SHP77 (cell line): ENCODE measurements at places on chromosomes 2 and 18.
A peak's percentile ranks its signal among the peaks of the same experiment; 100 is the strongest.

DNA sequence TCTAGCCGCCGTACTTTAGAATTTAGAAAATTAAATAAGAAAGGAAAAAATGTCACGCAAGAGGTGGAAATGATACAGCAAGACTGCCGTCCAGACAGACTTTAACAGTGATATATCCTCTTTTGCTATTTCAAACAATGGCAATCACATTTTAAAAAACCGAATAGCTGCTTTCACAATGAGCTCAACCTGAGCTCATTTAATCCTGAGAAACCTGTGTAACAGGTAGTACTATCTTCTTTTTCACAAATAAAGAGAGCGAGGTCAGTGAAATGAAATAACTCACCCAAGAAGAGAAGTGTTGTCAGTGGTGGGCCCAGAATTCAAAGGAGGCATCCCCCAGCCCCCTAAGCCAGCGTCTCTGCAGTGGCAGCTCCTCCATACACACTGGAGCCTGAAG lies 60.7 kb upstream of the DAPL1 start:
- DNase-seq: no peak

DNA sequence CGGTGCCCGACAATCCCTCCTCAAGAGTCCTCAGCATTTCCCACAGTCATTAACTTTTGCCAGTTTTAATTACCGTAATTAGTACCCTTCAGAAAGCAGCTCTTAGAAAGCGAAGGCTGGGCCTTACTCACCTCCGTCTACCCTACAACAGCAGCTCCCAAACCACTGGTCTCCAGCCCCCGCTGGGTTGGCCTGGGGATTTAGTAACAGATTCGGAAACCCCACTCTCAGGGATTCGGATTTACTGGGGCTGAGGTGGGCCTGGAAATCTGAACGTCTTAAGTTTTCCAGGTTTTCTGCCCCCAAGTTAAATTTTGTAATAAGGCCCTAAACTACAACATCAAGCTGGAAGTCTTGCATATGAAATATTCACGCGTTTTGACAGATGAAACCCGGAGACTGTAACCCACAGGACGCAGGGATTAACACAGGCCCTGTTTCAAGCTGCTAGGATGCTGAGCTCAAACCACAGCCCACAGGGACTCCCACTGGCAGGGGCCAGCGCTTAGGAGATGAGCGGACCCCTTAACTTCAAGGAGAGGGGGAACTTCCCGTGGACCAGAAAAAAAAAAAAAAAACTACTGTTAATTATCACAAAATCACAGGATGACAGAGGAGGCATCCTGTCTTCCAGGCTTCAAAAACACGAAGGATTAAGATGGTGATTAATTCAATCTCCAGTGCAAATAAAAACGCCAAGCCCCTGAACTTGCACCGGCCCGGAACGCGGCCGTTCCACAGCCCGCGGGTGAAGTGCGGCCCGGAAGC lies 985 bp downstream of the ILKAP start:
- DNase-seq: no peak

GRCh38 chr2:121721926-121722325 lies 14.7 kb downstream of the NIFK start:
- DNase-seq: no peak

- DNase-seq: no peak
Measured at GRCh38 chr18:10530852-10531251, 5.0 kb downstream of the NAPG start.

- DNase-seq: peak; percentile 20
Measured at GRCh38 chr18:961644-962355, 57.1 kb downstream of the ADCYAP1 start.

- peak; percentile 45 for DNase-seq
Measured at GRCh38 chr2:159285929-159286708, at the start of gene WDSUB1. Gene WDSUB1 (minus strand): TSS chr2:159286703. CDS start chr2:159283069, 3,634 bp downstream.

DNA sequence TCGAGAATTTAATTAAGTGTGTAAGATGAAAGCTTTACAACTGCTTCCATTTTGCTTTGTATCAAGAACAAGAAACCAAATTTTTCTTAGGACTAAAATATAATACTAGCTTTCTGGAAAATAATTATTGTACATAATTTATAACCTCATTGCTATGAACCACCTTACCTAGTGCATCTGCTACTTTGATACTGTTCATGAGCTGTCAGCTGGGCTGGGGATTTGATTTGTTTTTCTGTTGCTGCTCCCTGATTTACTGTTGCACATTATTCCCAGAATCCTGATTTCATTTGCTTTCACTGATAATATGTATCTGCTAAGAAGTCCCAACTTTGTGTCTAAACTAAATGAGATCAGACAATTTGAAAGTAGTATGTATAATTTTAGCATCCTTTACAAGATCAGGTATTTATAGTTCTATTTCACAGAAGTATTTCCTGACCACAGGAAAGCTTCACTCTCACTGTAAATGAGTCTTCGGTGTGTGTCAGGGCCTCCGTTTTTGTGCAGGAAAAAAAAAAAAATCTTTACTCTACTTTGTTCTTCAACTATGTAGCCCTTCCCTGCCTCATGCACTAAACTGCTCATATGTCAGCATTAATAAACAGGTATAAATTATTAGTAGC lies 105.6 kb upstream of the CCDC150 start:
- no peak for DNase-seq

DNA sequence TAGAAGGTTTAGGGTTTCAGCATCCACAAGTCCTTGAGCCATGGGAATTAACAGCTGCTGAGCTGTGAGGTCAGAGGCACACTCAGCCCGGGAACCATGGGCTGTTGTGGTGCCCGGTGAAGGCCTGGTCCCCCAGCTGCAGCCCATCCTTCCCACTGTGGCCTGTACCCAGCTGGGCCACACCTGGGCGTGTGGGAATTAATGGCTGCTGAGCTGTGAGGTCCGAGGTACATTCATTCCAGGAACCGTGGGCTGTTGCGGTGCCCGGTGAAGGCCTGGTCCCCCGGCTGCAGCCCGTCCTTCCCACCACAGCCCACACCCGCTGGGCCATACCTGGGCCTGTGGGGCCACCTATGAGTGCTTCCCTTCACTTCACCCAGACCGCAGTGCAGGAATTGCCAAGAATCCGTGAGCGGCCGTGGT lies 25.2 kb downstream of the TMEM18 start:
- no peak for DNase-seq

DNA sequence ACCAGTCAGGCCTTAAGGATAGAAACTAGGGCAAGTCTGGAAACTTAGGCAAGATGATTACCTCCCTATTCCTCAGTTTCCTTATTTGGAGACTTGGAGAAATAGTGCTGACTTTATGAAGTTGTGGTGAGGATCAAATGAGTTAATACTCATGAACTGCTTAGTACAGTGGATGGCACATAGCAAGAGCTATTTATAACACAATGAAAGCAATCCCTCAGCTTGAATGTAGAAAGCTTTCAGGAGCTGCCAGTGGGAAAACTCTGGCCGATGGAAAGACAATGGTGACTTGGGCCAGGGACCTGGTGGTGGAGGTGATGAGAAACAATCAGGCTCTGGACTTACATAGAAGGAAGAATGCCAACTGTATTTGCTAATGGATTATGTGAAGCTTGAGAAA lies 269.4 kb upstream of the THUMPD2 start:
- no peak for DNase-seq

DNA sequence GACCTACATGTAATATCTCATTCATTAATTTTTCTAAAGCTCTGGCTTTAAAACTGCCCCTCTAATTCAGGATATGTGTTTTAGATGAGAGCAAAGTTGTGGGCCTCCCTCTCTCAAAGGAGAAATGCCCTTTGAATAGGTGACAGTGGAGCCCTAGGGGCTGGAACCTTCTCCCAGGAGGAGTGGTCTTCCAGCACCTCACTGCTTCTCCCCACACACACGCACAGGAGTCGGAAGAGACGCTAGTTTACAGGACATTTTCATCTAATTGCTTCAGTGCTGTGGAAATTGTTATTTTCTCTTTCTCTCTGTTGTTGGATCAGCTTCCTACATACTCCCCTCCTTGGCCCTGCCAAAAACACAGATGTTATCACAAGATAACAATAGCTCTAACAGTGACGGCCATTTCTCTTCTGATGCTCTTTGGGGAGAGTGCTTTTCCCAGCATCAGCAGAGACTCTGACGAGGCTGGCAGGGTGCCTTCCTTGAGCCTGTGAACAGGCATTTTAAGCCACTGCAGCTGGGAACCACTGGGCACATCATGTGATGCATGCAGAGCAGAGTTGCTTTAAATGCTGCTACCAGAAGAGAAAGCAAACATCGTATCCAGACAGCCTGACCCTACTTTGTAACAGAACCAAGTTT lies 209.4 kb upstream of the SP5 start:
- no peak for DNase-seq

DNA sequence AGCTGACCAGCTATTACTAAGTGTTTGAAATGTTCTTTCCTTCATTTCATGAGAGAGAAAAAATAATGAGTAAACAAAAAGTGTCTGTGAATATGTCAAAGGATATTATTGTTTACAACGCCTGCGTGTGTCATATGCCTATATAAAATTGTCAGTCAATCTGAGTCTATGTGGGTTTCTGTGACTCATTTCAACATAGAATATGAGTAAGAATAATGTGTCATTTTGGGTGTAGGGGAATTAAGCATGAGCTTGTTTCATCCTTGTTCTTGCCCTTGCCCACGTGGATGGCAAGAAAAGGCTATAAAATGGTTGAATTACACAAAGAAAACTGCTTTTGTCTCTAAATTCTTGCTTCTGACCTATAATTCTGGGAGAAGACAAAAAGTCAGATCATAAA lies 466.0 kb downstream of the PTH2R start:
- DNase-seq: no peak
